ENCODE measurements at places on chromosomes 12 and 14.

- peak; percentile 45 for DNase-seq
Measured at GRCh38 chr14:74217672-74218448, 21.4 kb upstream of the VSX2 start.

GRCh38 chr14:33362934-33363333 lies 424.3 kb downstream of the NPAS3 start:
- DNase-seq, result no peak

DNA sequence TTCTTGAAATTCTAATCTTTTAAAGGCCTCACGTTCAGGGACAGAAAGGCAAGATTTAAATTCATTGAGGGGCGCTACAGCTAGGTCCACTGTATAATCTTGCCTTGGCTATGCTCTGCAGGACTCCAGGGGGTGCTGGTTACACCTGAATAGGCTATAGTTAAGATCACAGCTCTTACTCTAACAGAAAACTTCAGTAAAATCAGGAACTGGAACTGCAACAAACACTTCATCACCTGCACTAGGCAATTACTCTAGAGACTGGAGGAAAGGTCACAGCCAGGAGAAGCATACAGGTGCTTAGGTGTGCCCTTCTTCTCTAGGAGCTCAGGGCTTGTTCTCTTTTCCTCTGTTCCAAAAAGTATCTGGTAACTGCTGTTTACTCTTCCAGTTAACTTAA lies 20.9 kb downstream of the SLCO1C1 start:
- DNase-seq, result no peak

DNA sequence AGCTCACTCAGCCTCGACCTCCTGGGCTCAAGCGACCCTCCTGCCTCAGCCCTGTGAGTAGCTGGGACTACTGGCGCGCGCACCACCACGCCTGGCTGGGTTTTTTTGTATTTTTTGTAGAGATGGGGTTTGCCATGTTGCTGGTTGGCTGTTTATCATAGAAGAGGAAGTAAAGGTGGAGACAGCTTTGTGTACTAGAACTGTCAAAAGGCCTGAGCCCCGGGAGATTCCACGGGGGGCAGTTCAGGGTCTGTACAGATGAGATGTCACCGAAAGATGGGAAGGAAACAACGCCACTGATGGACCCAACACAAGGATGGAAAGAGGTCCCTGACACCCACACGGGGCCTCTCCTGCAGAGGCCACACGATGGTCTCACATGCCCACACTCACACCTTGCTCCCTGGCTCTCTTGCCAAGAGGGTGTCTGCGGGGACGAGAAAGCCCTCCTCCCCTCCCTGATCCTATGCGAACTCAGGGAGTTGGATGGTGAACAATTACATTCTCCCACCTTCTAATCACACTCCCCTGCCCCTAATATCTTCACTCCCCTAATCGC lies 66.6 kb downstream of the KDM2B start:
- DNase-seq, result no peak

DNA sequence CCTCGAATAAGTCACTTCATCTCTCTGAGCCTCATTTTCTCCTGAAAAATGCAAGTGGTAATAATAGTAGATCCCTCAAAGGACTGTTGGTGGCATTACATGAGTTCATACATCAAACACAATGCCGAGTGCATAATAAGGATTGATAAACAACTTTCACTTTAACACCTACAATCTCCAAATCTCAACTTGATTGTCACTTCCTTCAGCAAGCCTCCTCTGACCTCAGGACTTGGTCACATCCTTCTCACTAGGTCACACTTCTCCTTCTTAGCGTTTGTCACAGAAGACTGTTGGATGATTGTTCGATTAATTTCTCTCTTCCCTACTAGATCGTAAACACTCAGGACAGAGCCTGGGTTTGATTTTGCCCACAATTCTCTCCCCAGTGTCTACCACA lies 7.9 kb upstream of the PRKAB1 start:
- DNase-seq, result no peak

DNA sequence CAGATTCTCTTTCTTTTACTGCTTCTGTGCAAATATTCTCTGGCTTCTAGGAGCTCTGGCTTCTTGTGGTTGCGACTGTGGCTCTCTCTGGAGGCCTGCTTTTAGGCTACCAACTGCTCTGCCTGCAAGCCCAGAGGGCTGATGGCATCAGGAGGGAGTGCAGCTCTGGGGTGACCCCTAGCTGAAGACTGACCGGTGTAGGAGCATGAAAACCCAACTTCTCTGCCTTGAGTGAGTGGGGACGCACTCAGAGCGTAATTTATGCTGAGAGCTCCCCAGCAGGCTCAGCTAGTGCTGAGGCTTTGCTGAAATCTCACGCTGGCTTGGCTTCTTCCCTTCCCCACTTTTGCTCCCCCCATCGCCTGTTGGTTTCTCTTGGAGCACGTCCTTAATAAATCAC lies 29.9 kb upstream of the RBM19 start:
- no peak for DNase-seq

GRCh38 chr12:22467190-22467589 lies 77.2 kb downstream of the C2CD5 start:
- no peak for DNase-seq

- DNase-seq, result no peak
Measured at GRCh38 chr12:131093604-131093955, 139.9 kb downstream of the ADGRD1 start.

GRCh38 chr12:2710701-2711100 lies 84.1 kb upstream of the FKBP4 start:
- no peak for DNase-seq

GRCh38 chr12:91332302-91332701 lies 149.7 kb upstream of the DCN start:
- DNase-seq, result no peak

DNA sequence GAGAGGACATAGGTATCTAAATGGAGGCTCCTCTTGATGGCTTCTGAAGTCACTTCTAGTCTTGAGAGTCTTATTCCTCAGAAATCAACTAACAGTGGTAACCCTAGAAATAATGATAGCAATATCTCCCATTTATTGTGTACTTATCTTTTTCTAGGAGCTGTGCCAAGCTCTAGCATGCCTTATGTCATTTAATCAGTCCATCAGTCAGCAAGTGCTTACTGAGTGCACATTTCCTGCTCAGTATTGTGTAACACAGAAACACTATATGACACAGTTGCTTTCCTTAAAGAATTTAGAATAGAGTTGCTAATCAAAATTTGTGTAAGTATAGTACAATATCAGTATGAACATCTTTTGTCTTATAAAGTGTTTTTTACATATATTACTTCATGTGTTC lies 36.6 kb downstream of the KRT76 start:
- DNase-seq, result no peak

- DNase-seq, result no peak
Measured at GRCh38 chr12:88553941-88554658, 26.2 kb downstream of the KITLG start.

DNA sequence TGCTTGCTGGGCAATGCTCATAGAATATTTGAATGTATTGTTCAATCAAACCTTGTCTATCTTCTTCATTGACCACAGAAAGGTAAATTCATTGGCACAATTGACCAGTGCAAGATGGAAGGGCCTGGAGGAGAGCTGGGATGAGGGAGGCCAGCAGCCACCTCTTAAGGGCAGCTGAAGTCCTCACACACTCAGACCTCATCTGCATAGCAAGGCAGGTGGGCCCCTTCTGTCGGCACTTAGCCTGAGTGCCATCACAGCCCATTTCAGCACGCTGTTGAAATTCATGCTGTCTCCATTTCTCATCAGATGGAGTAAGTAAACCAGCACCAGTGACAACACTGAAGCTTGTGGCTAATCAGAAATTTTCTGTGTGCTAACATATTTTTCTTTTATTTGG lies 25.4 kb upstream of the HMGA2 start:
- DNase-seq, result no peak

GRCh38 chr12:1716215-1716862 lies 25.5 kb downstream of the ADIPOR2 start:
- DNase-seq, result no peak

- DNase-seq, result no peak
Measured at GRCh38 chr12:14850929-14851663, 7.8 kb upstream of the ART4 start.

DNA sequence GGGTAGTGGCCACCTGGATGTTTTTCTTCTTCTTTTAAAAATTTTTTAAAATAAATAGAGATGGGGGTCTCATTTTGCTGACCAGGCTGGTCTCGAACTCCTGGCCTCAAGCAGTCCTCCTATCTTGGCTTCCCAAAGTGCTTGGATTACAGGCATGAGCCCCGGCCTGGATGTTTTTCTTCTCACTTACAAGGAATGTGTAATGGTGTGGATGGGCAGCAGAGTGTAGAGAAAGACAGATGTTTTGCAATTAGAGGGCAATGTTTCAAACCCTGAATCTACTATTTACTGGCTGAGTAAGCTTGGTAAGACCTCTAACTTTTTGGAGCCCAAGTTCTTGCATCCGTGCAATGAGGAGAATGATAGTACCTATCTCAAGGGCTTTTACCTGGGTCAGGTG lies 48.1 kb downstream of the ADCK1 start:
- no peak for DNase-seq

DNA sequence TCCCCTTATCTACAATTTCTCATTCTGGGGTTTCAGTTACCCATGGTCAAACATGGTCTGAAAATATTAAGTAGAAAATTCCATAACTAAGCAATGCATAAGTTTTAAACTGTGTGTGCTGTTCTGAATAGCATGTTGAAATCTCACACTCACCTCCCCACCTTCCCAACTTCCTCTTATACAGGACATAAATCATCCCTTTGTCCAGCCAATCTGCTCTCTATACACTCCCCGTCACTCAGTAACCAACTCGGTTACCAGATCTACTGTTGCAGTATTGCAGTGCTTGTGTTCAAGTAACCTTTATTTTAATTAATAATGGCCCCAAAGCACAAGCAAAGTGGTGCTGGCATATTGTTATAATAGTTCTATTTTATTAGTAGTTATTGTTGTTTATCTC lies 420.5 kb downstream of the GXYLT1 start:
- DNase-seq, result no peak

DNA sequence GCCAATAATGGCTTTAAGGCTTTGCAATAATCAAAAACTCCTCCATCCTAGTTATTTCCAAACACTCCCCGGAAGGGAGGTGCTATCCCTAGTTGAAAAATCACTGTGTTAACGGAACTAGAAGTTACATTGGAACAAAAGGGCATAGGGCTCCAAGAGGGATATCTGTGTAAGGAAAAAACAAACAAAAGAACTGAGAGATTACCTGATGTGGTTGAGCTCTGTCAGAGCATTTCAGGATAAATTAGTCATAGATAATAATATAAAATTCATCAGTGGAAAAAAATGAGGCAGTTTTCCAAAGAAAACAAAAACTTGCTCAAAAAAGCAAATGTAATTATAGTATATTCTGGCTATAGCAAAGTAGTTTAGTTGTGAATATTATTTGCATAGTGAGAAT lies 27.4 kb upstream of the PAPLN start:
- DNase-seq, result no peak

- DNase-seq, result no peak
Measured at GRCh38 chr12:65195387-65196055, 26.1 kb downstream of the LEMD3 start.

DNA sequence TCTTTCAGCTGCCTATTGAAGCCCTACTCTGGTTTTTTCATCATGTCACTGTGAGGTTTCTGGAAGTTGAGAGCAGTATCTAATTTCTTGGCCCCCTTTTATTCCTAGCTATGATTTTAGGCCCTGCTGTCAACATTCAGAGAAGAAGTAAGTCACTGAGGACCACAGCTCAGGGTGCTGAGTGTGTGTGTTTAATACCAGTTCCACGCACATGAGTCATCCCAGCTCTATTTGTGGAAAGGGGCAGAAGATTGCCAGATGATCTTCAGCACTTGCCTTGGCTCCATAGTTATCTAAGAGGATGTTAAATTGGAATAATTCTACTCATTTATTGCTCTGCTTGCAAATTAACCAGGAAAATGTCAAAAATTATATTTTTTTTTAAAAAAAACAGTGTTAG lies 65.5 kb upstream of the SLC38A4 start:
- no peak for DNase-seq

GRCh38 chr14:60508707-60509437 lies at the start of gene SIX6:
TSS of gene SIX6 (plus strand) at chr14:60509146. CDS start at chr14:60509399, 253 bp downstream.
- no peak for DNase-seq

DNA sequence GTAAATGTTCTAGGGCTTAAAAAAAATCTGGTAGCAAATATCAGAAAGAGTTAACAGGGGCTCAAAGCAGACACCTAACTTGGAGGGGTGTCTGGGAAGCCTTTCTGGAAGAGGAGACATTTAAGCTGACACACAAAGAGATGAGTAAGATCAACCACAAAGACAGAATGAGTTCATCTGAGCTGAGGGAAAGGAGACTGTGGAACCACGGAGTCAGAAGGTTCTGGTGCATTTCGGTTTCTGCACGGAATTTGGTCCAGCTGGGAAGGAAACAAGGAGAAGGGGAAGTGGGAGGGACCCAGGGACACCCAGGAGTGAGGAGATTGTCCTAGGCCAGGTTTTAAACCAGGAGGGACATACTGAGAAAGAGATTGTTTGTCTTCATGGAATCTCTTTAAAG lies 161.1 kb downstream of the PHETA1 start:
- no peak for DNase-seq

DNA sequence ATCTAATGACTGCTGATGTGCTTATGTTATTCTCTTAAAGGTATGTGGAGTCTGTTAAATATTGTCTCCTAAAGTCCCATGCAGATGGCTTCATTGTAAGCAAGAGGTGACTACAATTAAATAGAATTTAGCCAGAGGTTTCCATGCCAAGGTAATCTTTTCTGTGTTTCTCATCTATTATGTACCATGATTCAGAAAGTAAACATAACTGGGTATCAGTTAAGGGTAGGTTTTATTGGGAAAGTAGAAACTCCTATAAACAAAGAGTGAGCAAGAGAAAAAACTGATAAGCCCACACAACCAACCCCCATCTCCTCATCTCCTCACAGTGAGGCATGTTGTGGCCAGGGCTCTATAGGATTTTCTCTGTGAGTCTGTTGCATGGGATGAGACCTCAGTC lies 611.7 kb downstream of the SNAPC1 start:
- no peak for DNase-seq

DNA sequence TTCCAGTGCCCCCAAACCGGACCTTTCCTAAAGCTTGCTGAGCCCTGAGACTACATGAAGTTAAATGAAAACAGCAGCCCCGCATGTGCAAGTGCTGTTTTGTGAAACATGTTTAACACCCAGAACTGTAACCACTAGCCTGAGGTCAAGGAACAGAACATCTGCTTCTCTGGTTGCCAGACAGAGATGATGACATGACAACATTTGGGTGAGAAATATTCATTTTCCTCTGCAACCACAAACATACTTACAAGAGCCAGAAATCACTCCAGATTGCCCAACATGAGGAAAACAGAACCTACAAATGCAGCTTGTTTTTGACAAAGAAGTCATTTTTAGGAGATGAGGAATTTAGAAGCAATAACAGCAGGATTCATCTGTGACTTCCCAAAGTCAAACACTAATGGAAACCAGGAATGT lies 110.4 kb downstream of the BCAT1 start:
- DNase-seq, result no peak

GRCh38 chr12:95653771-95654546 lies 102.7 kb upstream of the USP44 start:
- DNase-seq, result no peak

- peak; percentile 13 for DNase-seq
Measured at GRCh38 chr14:26204728-26205479, 392.9 kb downstream of the NOVA1 start.

- no peak for DNase-seq
Measured at GRCh38 chr14:99242816-99243721, 28.9 kb downstream of the BCL11B start.
